Osteocyte (in vitro differentiated cells): ENCODE measurements at places on chromosomes 11 and 22. TPM values are rescaled to one million over a fixed set of nuclear protein-coding genes. Genes with fewer than 3 reads are reported as not detected.

GRCh38 chr11:47843361-47844055, 4.6 kb downstream of the NUP160 start:
- no peak for DNase-seq

PTPRCAP gene
- total RNA-seq = 0.89 and 1.2 TPM in 2 replicates

DNA sequence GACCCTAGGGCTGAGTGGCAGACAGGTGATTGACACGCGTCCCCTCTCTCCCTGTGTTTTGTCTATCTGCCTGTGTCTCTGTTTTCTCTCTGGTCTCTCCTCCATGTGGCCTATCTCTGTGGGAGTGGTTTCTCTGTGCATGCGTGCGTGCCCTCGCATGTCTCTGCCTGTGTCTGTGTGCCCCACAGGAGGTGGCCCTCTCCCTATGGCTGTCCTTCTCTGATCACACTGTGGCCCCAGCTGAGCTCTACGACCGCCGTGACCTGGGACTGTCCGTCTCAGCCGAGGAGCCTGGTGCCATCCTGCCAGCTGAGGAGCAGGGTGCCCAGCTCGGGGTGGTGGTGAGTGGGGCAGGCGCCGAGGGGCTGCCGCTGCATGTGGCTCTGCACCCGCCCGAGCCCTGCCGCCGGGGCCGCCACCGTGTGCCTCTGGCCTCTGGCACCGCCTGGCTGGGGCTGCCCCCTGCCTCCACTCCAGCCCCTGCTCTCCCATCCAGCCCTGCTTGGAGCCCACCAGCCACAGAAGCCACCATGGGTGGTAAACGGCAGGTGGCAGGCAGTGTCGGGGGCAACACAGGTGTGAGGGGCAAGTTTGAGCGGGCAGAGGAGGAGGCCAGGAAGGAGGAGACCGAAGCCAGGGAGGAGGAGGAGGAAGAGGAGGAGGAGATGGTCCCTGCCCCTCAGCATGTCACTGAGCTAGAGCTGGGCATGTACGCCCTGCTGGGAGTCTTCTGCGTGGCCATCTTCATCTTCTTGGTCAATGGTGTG, 11.6 kb downstream of the TMEM132A start:
- no peak for DNase-seq

- DNase-seq = no peak
Measured at GRCh38 chr11:8838248-8838647, 72.7 kb upstream of the AKIP1 start.

DNA sequence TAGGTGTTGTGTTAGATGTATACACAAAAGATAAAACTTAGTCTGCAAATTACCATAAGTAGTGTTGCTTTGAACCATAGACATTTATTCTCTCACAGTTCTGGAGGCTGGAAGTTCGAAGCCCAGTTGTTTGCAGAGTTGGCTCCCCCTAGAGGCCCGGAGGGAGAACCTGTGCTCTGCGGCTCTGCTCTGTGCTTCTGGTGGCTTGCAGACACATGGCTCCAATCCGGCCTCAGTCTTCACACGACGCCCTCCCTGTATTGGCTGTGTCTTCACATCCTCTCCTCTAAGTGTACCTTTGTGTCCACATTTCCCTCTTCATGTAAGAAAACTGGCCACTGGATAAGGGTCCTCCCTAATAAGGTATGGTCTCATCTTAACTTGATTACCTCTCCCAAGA, 128.4 kb downstream of the OPCML start:
- DNase-seq = no peak

GRCh38 chr22:24564376-24565058, 8.7 kb downstream of the SNRPD3 start:
- no peak for DNase-seq

SIDT2 gene
- 65.5 and 67.3 TPM in 2 replicates for total RNA-seq

NEFH gene
- total RNA-seq = 0.62 and 1.4 TPM in 2 replicates

PTPN5 gene
- not detected in 2 replicates for total RNA-seq

CSF2RB gene
- total RNA-seq = not detected in 2 replicates

GRCh38 chr11:31106968-31107576, 262.5 kb downstream of the DCDC1 start:
- no peak for DNase-seq

GRCh38 chr22:41656556-41656955, 32.1 kb downstream of the SNU13 start:
- DNase-seq = no peak

GRCh38 chr11:57309106-57310059, 15.4 kb downstream of the TNKS1BP1 start:
- DNase-seq = no peak

DNA sequence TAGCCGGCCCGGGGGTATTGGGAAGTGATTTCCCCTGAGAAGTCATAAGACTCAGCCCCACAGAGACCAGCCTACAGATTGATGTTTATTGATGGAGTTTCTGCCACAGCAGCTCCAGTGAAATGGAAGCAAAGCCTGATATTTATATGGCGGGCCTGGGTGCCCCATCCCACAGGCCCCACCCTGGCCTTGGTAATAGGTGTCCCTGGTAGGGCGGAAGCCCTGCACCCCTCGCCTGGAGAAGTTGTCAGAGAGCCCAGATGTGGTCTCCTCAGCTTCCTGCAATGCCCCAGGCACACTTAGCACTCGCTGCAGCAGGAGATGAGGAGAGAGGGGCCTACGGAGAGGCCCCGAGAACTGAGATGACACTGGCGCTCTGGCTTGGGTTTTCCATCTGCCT, 107.4 kb downstream of the MORC2 start:
- DNase-seq = peak; percentile 54

KCNQ1 gene
- 0.16 TPM in 1 of 2 replicates, not detected in the other for total RNA-seq

GRCh38 chr11:10680956-10681487, 12.5 kb downstream of the IRAG1 start:
- DNase-seq = peak; percentile 60

- DNase-seq = no peak
Measured at GRCh38 chr11:3091081-3091845, 34.0 kb upstream of the CARS1 start.

DNA sequence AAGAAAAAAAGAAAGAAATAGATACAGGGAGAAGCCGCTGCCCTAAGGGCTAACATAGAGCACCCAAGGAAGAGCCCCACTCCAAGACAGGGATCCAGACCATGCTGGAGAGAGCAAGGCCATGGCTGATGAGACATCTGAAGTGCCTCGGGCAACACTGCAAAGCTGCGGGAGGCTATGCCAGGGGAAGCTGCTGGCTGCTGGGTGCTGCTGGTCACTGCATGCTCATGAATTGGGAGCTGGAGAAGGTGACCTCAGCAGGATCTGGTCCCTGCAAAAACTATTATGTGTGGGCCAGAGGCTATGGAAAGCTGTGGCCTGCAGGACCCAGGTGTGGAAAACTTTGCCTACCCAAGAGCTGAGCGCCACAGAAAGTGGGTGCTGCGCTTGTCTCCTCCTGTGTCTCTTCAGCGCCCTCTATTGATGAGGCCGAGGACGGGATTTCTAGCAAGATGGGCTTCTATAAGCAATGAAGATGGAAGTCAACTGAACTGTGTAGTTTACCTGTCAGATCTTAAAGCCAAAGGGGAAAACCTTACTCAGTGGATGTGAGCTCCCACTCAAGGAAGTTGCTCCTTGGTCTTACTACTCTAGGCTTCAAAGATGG, 17.3 kb upstream of the SLC29A2 start:
- DNase-seq = no peak

OR8A1 gene
- not detected in 2 replicates for total RNA-seq

DNA sequence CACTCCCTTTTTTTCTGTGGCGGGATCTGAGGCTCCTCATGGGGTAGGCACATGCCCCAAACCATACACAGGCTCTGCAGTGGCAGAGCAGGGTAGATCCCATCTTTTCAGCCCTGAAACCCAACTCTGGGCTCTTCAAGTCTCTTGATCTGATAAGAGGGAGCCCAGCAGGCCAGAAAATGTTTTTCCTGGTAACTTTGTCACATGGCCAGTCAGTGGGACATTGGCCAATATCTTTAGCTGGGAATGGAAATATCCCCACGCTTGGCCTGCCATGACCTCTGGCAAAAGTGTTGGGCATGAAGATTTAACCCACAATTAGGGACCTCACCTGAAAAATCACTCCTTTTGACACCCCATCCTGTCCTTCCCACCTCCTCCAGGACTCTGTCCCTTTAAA, 8.1 kb downstream of the INPP5J start:
- DNase-seq = no peak

- DNase-seq = peak; percentile 49
Measured at GRCh38 chr22:27985323-27986275, 66.5 kb upstream of the PITPNB start.

- DNase-seq = no peak
Measured at GRCh38 chr11:45984192-45984591, 61.7 kb downstream of the LARGE2 start.

DNA sequence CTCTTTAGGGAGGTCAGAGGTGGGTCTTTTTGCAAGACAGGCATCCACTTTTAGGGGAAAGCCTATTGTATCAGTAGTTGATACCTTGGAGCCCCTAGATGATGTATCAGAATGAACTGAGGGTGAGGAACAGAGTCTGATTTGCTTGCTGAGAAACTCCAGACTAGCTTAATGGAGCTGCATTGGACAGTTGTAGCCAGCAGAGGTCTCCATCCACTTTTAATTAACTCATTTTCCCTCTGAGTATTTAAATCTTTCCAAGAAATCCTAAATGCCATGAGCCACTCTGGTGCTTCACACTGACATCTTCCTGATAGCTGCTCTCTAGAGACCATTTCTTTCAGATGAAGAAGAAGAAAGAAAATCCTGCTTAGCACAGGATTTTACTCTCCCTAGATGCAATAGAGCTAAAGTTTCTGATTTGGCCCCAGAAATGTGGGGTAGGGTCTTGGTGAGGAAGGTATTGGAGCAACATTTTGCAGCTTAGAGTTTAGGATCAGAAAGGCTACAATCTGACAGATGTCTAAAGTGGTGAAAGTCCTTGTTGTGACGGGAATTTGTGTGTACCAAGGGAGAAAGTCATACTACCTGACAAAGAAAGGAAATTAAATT, 38.0 kb downstream of the EXT2 start:
- DNase-seq = no peak

DNA sequence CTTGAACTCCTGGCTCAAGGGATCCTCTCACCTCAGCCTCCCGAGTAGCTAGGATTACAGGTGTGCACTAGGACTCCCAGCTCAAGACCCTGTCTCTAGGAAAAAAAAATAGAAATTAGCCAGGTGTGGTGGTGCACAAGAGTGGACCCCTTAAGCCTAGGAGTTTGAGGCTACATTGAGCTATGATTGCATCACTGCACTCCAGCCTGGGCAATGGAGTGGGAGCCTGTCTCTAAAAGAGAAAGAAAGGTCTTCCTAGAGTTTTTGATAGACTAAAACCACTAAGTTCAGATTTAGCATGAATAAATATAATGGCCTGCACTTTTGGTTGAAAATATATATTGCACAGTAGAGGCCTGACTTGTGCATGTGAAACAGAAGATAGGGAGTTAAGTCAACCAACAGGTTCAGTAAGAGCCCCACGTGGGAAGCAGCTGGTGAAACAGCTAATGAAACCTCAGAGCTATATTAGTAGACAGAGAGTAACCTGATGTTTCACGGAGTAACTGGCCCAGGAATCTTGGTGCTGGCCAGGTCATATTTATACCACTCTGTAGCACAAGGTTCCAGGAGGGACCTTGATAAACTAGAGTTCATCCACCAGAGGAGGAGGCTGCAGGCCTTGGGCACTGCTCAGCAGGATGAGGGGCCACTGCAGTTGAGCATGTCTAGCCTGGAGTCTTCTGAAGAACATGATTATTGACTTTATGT, 4.6 kb upstream of the MICAL3 start:
- no peak for DNase-seq

DNA sequence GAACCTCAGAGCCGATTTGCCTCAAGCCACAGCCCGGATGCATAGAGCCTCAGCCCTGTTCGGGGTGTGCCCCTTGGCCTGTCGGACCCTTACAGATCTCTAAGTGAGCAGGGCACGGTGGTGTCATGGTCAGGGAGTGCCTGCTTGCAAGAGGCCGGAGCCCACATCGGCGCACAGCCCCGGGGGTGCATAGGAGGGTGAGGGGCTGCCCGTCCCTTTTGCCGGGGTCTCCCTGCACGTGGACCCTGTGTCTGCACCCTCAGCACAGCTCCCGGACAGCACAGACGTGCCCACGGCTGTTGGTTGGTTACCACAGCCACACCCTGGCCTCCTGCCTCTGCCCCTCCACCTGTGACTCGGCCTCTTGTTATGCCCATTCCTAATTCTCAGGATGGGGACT, 6.5 kb downstream of the RAB36 start:
- no peak for DNase-seq

- DNase-seq = no peak
Measured at GRCh38 chr11:44140372-44140771, 44.9 kb downstream of the EXT2 start.

DNA sequence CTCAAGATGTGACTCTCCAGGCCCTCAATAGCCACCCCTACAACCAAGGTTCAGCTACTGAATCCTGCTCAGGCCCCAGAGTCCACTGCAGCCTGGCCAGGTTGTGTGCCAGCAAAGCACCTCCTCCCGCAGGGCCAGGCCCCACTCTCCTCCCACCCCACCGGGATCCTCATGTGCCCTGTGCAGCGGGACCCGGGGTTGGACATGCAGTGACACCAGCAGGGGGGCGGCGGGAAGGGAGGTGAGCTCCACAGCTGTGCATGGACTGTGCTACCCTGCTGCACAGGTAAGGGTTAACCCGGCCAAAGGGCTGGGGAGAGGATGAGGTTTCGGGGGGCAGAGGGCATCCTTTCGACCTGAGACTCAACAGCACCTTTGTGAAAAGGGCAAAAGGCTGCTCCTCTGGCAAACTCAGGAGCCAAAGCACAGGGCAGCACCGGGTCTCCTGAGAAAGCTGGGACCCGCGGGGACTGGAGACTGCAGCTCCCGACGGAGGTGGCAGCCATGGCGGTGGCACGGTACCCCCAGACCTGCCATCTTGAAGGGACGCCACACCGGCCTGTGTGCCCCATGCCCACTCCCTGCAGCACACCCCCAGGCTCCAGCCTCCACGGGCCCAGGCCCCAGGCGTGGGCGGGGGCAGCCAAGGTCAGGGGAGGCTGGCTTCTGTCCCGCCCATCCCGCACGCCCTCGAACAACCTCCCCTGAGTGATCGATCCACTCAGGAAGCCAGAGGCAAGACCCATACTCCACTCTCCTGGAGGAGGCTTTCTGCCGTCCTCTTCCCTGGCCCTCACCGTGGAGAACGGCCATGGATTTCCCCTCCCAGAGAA, 10.6 kb downstream of the PLXNB2 start:
- DNase-seq = no peak

DNA sequence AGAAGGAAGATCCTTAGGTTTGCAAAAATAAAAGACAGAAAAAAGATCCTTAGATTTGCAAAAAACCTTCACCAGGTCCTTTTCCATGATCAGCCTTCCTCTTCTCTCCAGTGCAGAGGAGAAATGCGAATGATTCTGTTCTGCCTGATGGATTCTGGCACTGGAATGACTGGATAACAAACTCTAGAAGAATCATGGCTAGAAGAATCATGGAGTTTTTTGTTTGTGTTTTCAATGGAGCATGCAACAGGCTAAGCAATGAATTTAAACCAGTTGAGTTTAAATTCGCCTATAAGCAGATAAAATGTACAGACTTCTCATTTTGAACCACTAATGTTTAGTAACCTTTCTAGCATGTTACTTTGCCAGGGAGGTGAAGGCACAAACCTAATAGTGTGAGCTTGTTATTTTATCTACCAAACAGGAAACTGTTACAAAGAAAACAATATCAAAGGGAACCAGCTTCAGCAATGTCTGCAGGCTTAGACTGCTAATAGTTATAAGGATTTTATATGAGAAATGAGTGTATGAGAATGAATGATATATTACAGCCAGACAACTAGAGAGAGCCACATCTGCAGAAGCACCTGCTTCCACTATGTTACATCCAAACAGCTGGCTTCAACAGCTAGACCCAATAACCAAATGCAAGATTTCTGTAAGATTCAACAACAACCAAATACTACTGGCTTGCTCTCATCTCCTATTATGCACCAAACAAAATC, 64.7 kb upstream of the APOA1 start:
- DNase-seq = no peak

GRCh38 chr22:29145321-29146072, 60.2 kb upstream of the EMID1 start:
- DNase-seq = no peak

SLCO2B1 gene
- total RNA-seq = 0.18 and 0.54 TPM in 2 replicates

POU2AF1 gene
- total RNA-seq = not detected in 2 replicates
